Left hindlimb (tissue), 1 donor: ENCODE measurements at places on chromosomes 2 and 18.

- DNase-seq: no peak
Measured at GRCh38 chr2:132951008-132951714, 281.2 kb upstream of the LYPD1 start.

GRCh38 chr2:72718876-72719275 lies 107.0 kb downstream of the EXOC6B start:
- DNase-seq: no peak

DNA sequence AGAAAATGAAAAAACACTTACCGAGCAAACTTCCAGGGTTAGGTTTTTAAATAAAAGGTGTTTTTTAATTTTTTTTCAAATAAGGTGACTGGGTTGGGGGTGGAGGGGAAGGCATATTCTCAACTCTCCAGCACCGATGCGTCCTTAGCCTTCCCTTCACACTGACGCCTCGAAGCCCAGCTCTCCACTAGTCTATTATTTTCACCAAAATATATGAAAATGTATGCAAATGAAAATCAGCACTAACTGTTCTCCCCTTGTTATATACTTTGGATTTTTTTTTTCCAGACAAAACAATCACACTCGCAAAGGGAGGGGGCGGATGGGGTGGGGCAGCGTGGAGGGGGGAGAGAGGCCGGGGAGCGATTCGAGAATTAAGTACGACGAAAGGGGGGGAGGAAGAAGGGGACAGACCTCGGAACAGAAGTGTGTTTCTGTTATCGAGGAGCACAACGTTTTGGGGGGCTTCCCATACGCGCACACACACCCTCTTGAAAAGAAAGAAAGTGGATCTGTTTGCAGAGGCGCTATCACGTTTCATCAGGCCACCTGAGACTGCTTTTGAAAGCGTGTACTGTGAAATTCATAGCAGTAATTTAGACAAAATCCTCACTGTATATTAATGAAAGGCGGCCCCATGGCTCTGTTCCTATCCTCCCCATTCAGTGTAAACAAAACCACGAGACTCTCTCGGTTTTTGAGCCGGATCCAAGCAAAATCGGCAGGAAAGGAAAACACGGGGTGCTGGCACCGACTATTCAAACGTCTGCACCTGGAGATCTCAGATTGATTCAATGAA lies 2.4 kb upstream of the POU3F3 start:
- DNase-seq: peak; percentile 37

DNA sequence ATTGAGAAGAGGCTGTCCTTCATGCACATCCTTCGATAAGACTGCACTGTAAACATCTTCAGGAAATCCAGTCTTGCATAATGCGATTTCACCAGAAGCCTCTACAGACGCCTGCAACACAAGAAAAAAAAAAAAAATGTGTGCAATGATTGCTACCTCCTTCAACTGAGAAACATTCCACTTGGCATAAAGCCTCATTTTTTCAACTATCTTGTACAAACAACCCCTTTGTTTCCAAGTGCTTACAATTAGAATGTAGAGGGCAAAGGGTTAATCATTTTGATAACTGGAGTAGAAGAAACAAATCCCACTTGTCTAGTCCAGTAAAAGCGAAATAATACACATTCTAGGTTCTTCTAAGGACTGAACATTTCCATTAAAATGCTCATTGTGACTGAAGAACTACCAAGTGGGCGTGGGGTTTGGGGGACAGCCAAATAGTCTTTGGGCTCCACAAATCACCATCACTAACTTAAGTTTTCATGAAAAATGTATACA lies 29.2 kb downstream of the CDH2 start:
- DNase-seq: no peak

GRCh38 chr18:75204732-75205513 lies 4.0 kb downstream of the PTGR3 start:
- peak; percentile 54 for DNase-seq

DNA sequence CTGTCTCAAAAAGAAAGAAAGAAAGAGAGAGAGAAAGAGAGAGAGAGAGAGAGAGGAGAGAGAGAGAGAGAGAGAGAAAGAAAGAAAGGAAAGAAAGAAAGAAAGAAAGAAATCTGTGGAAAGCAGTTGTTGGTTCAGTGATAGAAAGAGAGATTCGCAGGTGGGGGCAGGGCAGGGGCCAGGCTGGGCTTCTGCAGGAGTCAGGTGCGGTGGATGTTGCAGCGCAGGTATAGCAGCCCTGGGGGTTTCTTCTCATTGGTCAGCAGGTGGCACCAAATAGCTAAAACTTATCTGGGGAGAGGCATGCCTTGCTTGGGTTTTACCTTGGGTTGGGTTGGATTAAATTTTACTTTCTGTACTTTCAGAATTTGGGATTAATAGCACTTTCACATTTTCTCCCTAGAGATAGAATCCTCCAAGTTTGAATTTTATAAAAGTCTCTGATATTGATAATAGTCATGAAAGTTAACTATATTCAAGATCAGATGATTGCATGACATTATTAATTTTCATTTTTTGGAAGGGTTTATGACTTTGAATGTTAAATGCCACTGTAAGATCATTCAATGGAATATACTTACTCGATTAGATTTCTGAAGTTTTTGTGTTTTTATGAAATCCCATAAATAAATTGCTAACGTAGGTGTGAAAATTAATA lies 66.6 kb downstream of the SPTBN1 start:
- no peak for DNase-seq

DNA sequence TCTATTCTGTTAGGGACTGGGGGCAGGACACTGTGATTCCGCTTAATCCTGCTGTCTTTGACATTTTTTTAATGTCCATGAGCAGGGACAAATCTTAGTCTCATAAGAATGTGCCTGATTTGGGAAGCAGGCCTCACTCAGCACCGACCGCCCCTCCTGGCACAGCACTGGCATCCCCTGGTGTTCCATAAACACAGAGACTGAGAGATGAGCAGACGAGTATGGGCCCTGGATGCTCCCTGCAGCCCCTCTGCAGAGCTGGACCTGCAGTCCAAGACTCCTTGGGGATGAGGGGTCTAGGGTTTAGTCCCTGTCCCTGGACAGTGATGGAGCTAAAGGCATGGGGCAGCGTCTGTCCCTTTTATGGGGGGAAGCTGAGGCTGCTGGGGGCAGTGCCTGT lies 81.6 kb downstream of the NDUFA10 start:
- peak; percentile 28 for DNase-seq

DNA sequence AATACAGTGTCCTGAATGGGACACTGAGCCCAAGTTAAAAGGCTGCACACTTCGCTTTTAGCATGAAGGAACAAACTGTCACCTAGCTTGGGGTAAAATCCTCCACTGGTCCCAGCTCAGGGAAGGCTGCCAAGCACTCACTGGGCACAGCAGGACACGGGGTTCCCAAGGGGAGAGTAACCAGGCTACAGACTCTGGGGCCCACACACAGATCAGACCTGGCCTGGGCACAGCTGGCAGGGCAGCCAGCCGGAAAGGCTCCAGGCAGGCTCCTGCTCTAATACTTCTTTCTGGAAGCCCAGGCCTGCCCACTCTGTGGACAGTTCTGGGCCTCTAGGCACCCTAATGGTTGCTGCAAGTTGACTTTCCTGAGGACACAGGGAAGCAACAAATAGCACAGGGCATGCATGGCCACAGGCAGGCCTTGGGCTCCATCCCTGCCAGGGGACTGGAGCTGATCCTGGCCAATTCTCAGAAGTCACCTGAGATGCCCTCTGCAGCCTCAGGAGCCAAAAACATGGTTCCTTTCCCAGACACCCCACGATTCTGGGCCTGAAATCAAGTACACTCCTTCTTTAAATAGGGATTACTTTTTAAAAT lies 18.7 kb upstream of the SULT1C3 start:
- DNase-seq: no peak

DNA sequence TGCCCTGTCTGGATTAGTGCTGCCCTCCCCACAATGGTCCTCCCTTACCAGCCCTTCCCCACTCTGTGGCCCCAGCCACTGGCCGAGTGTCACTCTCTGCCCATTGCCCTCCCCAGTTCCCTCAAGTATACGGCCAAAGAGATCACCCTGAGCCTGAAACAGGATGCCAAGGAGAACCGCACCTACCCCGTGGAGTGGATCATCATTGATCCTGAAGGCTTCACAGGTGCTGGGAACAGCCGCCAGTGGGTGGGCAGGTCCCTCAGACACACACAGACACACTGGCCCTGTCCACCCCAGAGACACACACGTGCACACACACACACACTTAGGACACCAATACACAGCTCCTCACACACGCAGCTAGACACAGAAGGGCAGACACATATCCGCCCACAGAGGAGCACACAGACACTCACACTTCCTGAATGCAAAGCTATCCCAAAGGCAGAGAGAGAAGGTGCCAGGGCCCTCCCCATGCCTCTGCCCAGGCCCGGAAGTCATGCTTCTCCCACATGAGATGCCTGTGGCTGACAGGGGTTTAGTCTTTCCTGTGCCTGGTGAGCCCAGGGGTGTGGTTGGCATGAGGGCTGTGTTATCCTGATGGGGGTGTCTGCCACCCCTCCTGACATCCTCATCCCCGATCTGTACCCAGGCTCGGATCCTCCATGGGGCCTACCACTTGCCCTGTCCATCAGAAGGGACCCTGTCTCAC lies 2.9 kb downstream of the CHRND start:
- peak; percentile 32 for DNase-seq

DNA sequence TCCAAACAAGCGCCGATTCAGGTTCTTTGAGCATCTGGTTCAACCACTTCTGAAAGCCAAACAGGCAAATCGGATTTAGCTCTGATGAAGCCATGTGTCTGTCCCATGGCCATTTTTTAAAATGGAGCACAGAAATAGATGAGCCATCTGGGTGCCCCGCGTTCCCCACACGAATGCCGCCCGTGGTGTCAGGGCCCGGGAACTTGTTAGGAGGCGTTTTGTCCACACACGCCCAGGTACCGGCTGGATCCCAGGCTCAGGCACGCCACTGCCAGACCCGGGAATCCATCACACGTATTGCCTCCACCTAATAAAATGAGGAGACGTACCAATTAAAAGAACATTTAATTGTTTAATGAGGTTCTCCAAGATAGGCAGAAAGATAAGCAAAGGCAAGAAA lies 374.4 kb upstream of the SALL3 start:
- DNase-seq: no peak

DNA sequence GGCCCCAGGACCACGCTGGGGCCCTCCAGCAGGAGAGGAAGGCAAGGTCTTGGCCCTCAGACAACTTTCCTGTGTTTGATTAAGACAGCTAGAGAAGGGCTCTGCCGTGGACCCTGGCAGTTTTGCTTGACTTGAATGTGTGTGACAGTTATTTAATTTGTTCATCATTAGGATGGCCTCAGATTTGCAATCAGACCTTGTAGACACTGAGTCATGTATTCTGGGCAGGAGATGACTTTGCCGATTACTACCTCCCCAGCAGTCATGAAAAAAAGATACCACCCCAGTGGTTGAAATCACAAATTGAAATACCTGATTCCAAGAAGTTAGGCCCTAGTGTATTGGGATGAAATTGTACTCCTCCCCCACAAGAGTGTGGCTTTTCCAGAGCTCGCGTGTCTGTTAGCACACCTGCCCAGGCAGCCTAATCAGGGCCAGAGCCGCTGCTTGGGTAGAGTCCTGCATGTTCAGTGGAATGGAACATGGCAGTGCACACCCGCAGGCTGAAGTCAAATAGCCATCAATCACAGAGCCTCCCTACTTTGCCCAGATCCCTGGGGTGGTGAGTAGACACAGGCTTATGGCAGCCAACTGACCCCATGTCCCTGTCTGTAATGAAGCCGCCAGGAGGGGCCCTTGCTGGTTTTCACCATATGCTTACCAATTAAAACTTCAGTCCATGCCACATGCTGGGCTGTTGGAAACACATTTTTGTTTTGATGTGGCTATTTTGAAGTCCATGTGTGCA lies 122.5 kb downstream of the TPGS2 start:
- DNase-seq: no peak

DNA sequence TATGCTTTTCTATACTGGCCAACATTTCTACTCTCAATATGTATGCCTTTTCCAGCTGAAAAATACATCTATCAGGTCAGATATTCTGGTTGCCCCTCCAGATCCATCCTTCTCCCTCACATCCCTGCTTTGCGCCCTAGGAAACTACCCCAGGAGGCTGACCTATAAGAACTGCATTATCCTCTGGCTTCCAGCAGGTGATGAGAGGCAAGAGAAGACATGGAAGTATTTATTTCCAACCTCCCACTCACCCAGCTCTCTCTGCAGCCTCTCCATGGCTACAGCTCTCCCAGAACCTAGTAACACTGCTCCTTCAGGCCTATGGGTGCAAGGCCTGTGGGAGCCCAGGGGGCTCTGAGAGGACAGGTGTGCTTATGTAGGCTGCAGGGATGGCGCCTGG lies 42.9 kb downstream of the ARID5A start:
- DNase-seq: no peak

GRCh38 chr2:9380702-9381628 lies 42.4 kb downstream of the ITGB1BP1 start:
- DNase-seq: no peak

DNA sequence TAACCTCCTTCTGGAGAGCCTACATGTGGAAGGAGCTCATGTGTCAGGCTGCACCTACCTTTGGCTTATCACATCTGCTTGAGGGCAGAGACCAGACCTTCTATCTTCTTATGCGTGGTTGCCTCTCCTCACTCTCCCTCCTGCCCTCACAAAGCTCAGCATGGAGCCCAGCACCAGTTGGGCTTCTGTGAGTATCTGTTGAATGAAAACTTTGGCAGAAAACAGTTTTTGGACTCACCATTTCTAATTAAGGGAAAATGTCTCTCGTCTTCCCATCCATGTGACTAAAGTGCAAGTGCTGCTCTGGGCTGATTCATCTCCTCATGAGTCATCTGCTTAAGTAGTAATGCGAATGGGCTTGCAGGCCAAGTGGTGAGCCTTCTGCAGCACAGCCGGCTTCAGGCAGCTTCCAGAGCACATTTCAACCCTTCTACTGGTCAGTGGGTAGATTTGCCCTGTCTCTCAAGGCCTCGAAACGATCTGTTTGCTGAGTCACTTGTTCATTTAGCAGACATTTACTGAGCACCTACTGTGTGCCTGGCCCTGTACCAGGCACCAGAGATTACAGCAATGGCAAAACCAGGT lies 102.6 kb downstream of the VSNL1 start:
- no peak for DNase-seq

GRCh38 chr2:16214391-16214790 lies 274.0 kb downstream of the MYCN start:
- no peak for DNase-seq

DNA sequence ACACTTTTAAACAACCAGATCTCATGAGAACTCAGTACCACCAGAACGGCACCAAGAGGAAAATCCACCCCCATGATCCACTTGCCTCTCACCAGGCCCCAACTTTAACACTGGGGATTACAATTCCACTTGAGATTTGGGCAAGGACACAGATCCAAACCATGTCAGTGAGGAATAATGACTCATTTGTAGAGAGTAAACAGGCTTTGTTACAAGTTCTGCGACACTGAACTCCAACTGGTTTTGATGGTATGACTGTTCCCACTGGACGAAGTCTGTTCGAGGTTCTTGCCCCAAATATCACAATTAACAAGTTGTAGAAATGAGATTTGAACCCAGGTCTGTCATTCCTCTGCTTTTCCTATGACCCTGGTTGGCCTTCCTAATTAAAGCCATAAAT lies 718.1 kb upstream of the ID2 start:
- no peak for DNase-seq

DNA sequence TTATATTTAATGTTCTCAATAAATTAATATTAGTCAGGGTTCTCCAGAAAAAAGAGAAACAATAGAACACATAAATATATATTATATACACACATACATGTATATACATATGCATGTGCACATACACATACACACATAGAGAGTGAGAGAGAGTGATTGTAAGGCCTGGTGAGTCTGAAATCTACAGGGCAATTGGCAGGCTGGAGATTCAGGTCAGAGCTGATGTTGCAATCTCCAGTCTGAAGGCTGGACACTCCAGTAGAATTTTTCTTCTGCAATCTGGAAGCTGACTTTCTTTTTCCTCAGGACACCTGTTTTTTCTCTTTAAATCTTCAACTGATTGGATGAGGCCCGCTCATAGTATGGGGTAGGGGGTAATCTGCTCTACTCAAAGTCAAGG lies 3.2 kb downstream of the TMEM182 start:
- no peak for DNase-seq
